ENCODE measurements at places on chromosomes 7 and 10. TPM values are rescaled to one million over a fixed set of nuclear protein-coding genes. Genes with fewer than 3 reads are reported as not detected.

RASA4B gene
- 7.6 TPM for total RNA-seq

MAP3K8 gene
- total RNA-seq = 5.8 TPM

SPDYE1 gene
- not detected for total RNA-seq

SPDYE2B gene
- not detected for total RNA-seq

PAPOLB gene
- total RNA-seq = 0.14 TPM

Measured in kidney epithelial cell (primary cell).